ENCODE measurements at places on chromosomes 11 and 22.

DNA sequence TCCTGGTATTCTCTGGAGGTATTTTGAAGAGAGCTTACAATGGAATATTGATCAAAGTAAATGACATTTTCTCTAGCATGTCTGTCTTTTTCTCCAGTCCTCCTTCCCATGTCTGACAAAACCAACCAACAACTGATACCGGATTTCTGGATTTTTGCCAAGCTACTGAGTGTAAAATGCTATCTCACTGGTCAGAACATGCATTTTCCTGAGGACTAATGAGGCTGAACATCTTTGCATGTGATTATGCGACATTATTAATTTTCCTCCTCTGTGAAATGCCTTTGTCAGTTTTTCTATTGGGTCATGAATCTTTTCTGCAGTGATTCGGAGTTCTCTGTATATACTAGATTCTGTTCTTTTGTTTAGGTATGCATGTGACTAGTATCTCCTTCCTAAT, 51.4 kb downstream of the CDON start:
- DNase-seq = no peak

DNA sequence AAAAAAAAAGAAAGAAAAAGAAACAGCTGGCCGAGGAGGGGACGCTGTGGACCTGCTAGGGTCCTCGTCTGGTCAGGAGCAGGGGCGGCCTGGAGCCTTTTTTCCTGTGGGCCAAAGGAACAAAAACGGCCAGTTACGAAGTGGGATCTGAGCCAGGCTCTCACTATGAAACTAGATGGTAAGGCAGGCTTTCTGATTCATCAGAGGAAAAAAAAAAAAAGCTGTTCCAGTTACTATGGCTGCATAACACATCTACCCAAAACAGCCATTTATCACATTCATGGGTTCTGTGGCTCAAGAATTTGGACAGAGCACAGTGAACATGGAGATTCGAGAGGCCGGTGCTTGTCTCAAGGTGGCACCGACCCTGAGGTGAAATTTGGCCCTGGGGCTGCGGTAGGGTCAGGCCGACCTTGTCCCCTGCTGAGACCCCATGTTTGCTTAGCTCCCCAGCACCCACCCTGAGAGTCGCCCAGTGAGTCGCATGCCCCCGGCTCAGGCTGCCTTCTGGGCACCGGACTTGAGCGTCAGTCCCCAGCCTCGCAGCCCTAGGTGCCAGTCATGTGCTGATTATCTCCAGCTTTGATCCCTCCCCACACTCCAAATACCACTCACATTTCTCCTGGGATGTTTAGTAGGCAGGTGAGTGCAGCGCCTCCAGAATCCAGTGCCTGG, 34.2 kb downstream of the MRGPRD start:
- DNase-seq = no peak

DNA sequence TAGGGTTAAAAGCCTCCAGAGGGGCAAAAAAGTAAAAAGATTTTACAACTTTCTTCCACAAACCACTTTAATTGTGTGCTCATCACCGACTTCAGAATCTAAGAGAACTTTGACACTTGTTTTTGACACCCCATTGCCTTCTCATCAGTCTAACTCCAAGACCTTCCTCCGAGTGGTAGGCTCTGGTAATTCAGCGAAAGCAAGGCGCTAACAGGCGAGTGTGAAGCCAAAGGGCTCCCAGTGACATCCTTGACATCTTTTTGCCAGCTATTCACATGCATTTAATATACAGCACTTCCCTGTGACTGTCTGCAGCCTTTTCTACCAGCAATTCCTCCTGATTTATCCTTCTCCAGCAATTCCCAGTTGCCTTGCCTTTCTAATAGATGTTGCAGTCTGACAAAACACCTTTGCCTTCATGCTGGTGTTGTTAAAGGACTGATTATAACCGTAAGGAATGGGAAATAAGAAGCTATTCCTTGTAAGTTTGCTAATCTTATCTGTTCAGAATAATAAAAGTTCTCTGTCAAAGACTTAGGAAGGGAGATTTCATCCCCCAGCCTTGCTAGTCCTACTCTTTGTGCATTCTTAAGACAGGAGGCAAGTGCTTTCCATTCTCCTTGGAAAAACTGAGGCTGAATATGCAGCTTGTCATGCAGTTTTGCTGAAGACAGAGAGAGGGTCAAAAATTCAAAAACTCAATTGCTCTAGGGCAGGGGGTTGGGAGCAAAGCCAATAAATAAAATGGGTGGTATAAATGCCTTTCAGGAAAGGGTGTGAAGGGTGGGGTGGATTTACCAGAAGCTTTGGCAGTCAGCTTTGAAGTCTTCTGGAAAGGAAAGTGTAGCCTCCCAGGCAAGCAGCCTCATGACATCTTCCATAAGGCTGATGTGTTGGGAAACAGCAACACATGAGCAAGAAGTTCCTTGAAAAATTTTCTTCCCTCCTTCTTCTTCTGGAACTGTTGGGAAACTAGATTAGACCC, 39.1 kb downstream of the SNX19 start:
- no peak for DNase-seq

GRCh38 chr11:128022007-128022368, 565.4 kb downstream of the ETS1 start:
- no peak for DNase-seq

- no peak for DNase-seq
Observed at GRCh38 chr11:119403021-119403420, 20.0 kb downstream of the THY1 start.

GRCh38 chr11:121228851-121229250, 63.7 kb upstream of the SC5D start:
- no peak for DNase-seq

DNA sequence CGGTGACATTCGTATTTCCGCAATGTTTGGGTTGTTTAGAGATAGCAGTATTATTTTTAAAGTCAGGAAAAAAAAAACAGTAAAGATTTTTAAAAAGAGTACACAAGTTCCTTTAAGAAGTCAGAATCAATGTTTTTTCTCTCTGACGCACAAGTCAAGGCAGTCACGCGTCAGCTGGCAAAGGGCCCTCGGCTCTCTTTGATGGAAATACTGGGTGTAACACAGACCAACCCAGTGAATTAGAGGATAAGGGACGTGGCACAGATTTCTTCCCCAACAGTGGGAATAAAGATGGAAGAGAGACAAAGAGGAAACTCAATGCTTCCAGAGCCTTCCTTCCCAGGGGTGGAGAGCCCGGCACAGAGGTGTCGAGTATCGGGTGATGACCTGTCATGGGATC, 13.4 kb downstream of the ASCC2 start:
- DNase-seq = no peak

- DNase-seq = no peak
Observed at GRCh38 chr22:44389181-44389580, 76.4 kb upstream of the SHISAL1 start.

GRCh38 chr11:58905011-58905720, 34.1 kb upstream of the GLYATL1 start:
- no peak for DNase-seq

DNA sequence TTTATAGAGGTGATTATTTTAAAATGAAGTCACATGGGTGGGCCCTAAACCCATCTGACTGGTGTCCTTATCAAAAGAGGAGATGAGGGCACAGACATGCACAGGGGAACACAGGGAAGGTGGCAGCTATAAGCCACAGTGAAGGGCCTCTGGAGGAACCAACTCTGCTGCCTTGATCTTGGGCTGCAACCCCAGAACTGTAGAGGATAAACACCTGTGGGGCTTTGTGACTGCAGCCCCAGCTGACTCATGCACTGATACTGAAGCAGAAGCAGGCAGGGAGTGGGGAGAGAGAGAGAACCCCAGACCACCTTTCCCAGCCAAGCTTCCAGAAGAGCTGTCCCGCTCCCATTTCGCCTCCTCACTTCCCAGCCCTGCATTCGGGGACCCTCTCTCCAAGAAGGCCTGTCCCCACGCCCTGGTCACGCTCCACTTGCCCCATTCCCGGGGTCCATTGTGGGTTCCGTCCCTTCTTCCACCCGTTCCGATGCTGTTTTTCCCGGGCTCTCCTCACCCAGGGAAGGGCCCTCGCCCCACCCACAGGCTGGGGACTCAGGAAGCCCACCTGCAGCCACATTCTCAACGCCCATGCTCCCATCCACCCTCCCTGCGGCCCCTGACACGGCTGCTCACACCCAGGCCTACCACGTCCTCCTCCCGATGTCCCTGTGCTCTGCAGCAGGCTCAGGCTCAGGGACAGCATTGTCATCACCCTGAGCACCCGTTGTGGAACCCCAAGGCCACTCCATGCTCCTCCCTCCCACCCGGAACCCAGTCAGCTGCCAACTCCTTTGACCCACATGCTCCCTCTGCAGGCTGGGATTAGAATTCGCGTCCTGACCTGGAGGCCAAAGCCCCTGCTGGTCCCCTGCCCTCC, 90.8 kb upstream of the SHANK2 start:
- DNase-seq = no peak

DNA sequence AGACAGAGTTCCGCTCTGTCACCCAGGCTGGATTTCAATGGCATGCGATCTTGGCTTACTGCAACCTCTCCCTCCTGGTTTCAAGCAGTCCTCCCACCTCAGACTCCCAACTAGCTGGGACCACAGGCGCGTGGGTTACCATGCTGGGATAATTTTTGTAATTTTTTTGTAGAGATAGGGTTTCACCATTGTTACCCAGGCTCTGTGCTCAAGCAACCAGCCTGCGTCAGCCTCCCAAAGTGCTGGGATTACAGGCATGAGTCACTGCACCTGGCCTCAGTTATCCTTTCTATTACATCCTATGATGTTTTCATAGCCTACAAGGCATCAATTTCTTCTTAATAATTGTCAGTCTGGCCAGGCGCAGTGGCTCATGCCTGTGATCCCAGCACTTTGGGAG, 36.5 kb downstream of the LRRC74B start:
- DNase-seq = no peak

GRCh38 chr22:32469799-32470212, 4.8 kb upstream of the FBXO7 start:
- DNase-seq = no peak

DNA sequence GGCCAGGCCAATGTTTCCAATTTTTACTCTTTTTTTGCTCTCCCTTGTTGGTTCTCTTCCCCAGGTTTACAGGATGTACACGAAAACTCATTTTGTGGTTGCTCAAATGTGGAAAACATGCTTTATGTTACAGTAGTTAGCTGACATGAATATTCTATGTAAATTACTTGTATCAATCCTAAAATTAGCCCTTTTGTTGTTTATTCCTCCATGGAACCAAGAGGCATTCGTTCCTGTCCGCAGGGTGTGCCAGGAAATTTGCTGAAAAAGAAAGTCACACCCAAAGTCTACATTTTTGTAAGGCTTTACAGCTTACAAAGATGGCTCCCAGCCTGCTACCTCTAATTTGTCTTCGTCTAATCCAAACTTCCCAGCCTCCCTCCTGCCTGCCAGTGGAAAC, 652.3 kb downstream of the ETS1 start:
- DNase-seq = no peak

- DNase-seq = no peak
Observed at GRCh38 chr11:112874980-112875379, 86.2 kb upstream of the NCAM1 start.

DNA sequence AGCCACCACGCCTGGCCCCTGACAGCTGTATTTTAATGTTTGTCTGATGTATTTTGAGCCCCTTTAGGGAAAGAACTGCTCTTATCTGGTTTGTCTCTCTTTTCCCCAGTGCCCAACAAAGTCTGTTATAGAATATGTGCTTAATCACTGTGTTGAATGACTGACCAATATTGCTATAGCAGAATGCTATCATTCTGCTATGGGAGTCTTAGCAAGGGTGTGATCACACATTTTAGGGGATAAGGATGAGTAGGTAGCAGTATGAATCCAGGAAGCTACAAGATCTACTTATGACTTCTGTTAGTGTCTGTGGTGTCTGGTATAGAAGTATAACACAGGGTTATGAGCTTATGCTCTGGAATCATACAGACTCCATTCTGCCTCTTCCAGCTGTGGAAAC, 117.5 kb upstream of the RRM1 start:
- DNase-seq = no peak

DNA sequence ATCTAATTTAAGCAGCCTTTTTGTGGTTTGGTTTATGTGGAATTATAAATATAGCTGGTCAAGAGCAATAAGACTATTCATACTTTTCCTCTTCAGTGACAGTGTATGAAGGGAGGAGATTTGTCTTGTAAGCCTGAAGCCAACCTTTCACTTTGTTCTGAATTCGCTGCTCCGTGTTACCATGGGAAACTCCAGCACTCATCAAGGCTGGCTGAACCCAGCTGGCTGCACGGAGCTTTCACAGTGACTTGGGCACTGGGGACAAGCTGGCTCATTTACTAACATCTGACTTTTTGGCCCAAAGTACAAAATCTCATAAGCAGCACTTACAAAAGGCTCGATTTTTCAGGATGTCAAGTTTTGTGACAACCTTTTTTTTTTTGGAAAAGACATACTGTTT, 120.4 kb upstream of the GRIA4 start:
- DNase-seq = no peak

- no peak for DNase-seq
Observed at GRCh38 chr11:131491503-131491902, 121.1 kb downstream of the NTM start.

DNA sequence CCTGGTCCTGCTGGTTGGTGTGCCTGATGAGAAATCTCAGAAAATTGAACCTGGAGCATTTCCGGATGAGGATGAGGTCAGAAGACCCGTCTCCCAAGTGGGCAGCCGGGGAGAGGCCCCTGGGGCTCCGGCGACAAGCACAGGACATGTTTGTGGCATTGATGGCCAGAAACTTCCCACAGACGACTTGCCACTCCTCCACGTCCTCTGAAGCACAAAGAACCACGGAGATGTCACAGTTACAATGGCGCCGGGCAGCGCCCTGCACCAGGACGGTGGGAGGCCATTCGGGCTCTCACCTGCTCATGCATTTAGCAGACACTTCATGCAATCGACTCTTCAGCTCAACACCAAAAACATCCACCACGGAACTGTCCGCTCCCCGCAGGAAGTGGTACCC, 46.5 kb downstream of the CERK start:
- no peak for DNase-seq

- DNase-seq = no peak
Observed at GRCh38 chr11:68889948-68890446, 13.6 kb downstream of the MRPL21 start.

GRCh38 chr11:69615545-69616278, 25.2 kb upstream of the CCND1 start:
- DNase-seq = no peak

- no peak for DNase-seq
Observed at GRCh38 chr11:68460741-68461574, at the start of gene PPP6R3. TSS of gene PPP6R3 (plus strand) at chr11:68460752. CDS start at chr11:68537665, 76,913 bp downstream.

GRCh38 chr11:57781529-57781943, 19.9 kb downstream of the CTNND1 start:
- DNase-seq = no peak

GRCh38 chr22:30408388-30409102, 11.7 kb downstream of the SEC14L2 start:
- DNase-seq = no peak

- no peak for DNase-seq
Observed at GRCh38 chr22:18057568-18058209, 20.1 kb upstream of the PEX26 start.

- no peak for DNase-seq
Observed at GRCh38 chr22:29580200-29580810, 608 bp downstream of the NIPSNAP1 start.

Measured in AML-193 (cell line).